Hematopoietic multipotent progenitor cell treated with erythropoietin and hydrocortisone succinate and interleukin-3 and kit ligand, for 8 days (in vitro differentiated cells): ENCODE measurements at places on chromosomes 1 and 21.

DNA sequence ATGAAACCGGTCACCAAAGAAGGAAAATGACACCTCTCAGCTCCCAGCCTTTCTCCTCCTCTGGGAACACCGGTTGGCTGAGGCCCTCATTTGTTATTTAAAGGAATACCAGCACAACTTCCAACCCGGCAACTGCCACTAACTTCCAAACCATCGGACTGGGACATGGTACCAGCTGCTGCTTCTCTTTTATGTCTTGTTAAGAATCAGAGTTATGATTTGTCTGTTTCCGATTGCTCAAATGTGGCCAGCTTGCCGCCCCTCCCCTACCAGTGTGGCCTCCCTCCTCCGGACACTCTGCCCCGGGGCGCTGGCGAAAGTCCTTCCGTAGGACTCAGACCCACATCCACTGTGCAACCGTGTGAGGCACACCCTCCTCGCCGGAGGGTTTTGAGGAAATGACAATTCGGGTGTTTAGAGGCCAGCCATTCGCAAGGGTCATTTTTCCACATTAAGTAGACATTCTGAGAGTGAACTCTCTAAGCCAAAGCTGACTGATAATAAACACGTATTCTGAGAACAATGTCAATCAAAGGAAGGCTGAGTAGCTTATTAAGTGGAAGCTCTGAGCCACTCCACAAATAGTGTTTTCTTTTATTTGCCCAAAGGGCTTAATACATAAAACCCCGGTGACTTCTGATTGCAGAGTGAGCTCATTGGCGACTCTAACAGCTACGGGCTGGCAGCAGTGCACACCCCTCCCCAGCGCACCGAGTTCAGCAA is 5.5 kb downstream of the RIPK4 start:
- no peak for DNase-seq

- no peak for DNase-seq
Observed at GRCh38 chr1:86409416-86410021, 13.4 kb upstream of the ODF2L start.

DNA sequence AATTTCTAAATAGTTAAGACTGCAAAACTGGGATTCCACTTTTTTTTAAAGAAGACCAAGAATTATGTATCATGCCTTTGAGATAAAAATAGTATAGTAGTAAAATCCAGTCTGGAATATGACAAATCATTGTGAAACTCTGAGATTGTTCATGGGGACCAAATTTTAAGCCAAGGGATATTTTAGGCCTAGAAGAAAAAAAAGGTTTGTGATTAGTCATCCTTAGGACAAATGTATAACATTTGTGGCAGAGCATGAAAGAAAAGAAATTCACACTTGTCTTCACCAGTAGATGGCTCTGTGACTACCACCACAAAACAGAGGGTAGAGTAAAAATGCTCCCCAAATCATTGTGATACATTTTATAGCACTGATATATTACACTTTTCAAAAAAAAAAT is 226.1 kb downstream of the KCTD3 start:
- DNase-seq = no peak

GRCh38 chr1:213669964-213670691 is 317.6 kb upstream of the PROX1 start:
- no peak for DNase-seq

DNA sequence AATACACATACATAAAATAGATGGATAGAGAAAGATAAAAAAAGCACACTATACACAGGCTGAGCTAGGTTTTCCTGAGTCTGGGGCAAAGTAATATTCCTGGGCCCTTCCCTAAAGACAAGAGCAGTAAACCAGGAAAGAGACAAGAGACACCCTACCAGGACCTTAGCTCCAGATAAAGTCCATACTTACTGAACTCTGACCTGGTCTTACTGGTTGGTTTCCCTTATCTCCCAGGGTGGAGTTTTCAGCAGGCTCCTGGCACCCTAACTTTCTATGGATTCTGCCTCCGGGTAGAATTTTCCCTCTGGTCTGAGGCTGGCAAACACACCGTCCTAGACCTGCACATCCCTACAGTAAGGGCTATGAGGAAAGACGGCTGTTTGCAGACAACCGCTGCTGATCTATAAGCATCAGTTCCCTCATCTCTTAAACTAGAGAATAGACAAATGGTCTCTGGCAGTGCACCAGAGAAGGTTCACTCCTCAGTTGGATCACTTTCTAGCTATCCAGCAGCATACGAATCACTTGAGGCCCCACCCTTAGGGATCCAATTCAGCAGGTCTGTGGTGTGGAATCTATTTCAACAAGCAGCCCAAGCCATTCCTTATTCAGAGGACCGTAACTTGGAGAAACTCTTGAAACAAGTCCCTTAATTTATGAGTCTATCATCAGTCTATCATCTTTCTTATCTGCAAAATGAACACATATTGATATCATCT is 52.0 kb downstream of the ARHGEF11 start:
- DNase-seq = no peak

- DNase-seq = peak; percentile 4
Observed at GRCh38 chr1:69175053-69175452, 392.7 kb upstream of the LRRC7 start.

DNA sequence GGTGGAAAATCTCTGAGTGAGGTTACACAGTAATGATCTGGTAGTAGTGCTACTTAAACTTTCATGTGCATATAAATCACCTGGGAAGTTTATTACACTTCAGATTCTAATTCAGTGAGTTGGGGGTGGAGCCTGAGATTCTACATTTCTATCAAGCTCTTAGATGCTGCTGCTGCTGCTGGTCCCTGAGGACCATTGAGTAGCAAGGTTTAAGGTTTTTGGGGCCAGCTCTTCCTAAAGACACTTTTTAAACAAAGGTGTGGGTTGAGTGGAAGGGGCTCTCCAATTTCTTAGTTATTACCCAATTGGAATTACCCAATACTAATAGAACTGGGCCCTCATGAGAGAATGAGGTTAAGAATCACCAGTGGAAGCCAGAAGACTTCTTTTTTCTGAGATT is 29.5 kb downstream of the KCNA3 start:
- no peak for DNase-seq

- DNase-seq = peak; percentile 40
Observed at GRCh38 chr21:15731243-15731613, 1.4 kb downstream of the USP25 start.

DNA sequence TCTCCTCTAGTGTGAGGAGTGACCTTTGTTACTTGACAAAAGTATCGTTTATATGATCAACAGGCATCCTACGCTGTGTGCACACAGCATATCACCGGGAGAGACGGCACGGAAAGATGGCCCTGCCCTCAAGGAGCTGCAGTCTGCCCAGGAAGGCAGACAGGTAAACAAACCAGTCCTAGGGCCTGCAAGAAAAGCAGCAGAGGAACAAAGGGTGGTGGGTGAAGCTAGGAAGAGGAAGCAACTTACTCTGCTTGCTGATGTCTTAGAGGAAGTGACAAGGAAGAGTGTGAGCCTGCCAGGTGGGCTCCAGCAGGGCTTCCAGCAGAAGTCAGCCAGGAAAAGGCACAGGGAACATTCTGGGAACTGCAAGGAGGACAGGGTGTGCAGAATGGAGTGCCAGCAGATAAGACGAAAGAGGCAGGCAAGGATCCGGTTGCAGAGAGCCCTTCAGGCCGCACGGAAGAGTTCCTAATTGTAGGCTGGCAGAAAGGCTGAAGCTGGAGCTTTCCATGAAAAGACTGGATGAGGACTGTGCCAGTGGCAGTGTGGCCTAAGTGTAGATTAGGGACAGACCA is 106.7 kb downstream of the SLC45A1 start:
- DNase-seq = peak; percentile 38

DNA sequence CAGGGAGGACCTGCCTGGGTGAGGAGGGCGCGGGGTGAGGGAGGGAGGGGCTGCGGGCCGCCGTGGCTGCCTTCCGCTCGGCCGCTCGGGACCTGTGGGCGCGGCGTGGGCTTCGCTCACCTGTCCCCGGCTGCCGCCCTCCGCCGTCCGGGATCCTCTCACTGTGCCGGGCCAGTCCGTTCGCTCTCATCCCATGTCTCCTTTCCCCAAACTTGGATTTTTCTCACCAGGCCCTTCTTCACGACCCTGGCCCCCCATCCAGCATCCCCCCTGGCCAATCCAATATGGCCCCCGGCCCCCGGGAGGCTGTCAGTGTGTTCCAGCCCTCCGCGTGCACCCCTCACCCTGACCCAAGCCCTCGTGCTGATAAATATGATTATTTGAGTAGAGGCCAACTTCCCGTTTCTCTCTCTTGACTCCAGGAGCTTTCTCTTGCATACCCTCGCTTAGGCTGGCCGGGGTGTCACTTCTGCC is 362 bp downstream of the ZBTB48 start:
- peak; percentile 30 for DNase-seq
